ENCODE measurements at places on chromosomes 1 and 21. TPM values are rescaled to one million over a fixed set of nuclear protein-coding genes. Genes with fewer than 3 reads are reported as not detected.

GRCh38 chr1:59596956-59597355 lies 217.8 kb upstream of the HOOK1 start:
- no peak for DNase-seq
- no peaks in the 10 kb centered on the region for H3K27me3 ChIP-seq
- H3K27ac ChIP-seq = no peak overlapping the region
- H3K4me1 ChIP-seq = no peaks in the 10 kb centered on the region
- H3K4me3 ChIP-seq = no peak overlapping the region

The SERPINC1 gene
- total RNA-seq = 0.64 TPM

The CASQ1 gene
- total RNA-seq = not detected

GRCh38 chr1:203017692-203018091 lies 8.6 kb upstream of the PPFIA4 start:
- H3K4me1 ChIP-seq = no peaks in the 10 kb centered on the region
- DNase-seq = no peak
- no peak overlapping the region for H3K27ac ChIP-seq
- H3K27me3 ChIP-seq = no peaks in the 10 kb centered on the region

The BMP8A gene
- 0.54 TPM for total RNA-seq

GRCh38 chr1:207983044-207983635 lies 72.2 kb upstream of the CD34 start:
- H3K4me3 ChIP-seq = no peak overlapping the region
- H3K27ac ChIP-seq = no peak overlapping the region
- no peaks in the 10 kb centered on the region for H3K4me1 ChIP-seq

The ADGRB2 gene
- 34.8 TPM for total RNA-seq

DNA sequence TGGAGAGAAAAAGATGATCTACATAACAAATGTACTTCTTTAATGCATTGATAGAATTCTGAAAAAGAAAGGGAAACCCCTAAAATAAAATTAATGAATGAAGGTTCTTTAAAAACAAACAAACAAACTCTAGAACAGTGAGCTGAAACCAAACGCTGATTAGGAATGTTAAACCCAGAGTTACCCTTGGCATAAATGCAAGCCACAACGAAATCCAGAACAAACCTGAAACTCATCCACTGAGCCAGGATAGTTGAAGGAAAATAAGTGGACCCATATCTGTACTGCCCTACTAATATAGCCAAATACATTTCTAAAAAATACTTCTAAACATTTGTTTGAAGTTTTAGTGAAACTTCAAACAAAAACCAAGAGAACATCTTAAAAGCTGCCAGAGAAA lies 505.3 kb downstream of the TTLL7 start:
- H3K36me3 ChIP-seq = no peaks in the 10 kb centered on the region
- no peak for DNase-seq
- no peak overlapping the region for H3K4me3 ChIP-seq
- H3K4me1 ChIP-seq = no peaks in the 10 kb centered on the region
- no peaks in the 10 kb centered on the region for H3K27me3 ChIP-seq

The FOXO6 gene
- total RNA-seq = 2.5 TPM

The GBP3 gene
- total RNA-seq = 2.5 TPM

The ZBTB7B gene
- 55.8 TPM for total RNA-seq

DNA sequence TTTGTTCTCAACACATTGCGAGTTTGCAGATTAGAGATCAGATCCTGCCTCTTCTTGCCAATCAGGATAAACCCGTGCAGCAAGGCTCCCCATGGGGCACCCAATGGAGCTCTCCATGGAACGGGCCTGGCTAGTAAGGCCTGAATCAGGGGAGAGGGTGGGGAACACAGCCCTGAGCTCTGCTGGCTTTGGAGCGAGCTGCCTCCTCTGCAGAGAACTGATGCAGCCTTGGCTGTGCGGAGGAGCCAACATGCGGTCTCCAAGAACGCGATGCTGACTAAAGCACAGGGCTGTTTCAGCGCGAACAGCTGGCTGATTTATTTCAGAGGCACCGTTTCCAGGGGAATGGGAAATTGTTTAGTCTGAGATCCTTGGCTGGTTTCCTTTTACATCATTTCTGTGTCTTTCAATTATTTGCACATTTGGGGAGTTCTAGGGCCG lies 139.7 kb downstream of the TSEN15 start:
- H3K27me3 ChIP-seq = peaks cover 6% of the 10 kb centered on the region
- H3K27ac ChIP-seq = no peak overlapping the region
- H3K36me3 ChIP-seq = no peaks in the 10 kb centered on the region
- DNase-seq = no peak
- H3K4me1 ChIP-seq = no peaks in the 10 kb centered on the region

The TTLL7 gene
- total RNA-seq = 31.4 TPM

DNA sequence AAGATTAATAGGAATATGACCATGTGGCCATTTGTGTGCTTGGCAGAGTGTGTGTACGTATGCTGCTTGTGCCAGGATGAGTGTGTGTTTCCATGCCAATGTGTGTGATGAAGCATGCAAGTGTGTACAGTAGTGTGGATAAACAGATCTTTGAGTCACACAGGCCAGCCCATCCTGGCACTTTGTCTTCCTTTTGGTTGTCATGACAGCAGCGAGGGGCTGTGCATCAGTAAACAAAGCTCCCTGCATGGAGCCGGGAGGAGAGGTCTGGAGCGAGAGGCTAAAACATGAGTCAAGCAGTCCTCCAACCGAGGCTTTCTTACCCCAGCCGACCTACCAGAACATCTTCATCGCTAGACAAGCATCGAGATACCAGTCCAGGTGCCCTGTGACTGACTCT lies 221.2 kb downstream of the CACNA1E start:
- H3K4me1 ChIP-seq = no peaks in the 10 kb centered on the region
- no peaks in the 10 kb centered on the region for H3K36me3 ChIP-seq
- H3K27ac ChIP-seq = no peak overlapping the region
- no peak overlapping the region for H3K4me3 ChIP-seq
